Activated CD4-positive, alpha-beta T cell treated with anti-CD3 and anti-CD28 coated beads for 1 hour (primary cell): ENCODE measurements at places on chromosomes 16 and 17.

DNA sequence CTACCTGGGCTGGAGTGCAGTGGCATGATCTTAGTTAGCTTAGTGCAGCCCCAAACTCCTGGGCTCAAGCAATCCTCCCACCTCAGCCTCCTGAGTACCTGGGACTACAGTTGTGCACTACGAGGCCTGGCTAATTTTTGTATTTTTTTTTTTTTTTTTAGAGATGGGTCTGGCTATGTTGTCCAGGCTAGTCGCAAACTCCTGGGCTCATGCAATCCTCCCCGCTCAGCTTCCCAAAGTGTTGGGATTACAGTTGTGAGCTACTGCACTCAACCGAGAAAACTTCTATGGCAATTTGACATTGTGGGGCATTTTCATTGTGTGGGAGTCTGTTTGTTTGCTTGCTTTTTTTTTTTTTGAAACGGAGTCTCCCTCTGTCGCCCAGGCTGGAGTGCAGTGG is 30.0 kb downstream of the CRISPLD2 start:
- DNase-seq: no peak

- DNase-seq: no peak
Measured at GRCh38 chr16:87138316-87138715, 178.9 kb downstream of the C16orf95 start.

GRCh38 chr17:39576187-39576586 is 31.5 kb downstream of the NEUROD2 start:
- no peak for DNase-seq

DNA sequence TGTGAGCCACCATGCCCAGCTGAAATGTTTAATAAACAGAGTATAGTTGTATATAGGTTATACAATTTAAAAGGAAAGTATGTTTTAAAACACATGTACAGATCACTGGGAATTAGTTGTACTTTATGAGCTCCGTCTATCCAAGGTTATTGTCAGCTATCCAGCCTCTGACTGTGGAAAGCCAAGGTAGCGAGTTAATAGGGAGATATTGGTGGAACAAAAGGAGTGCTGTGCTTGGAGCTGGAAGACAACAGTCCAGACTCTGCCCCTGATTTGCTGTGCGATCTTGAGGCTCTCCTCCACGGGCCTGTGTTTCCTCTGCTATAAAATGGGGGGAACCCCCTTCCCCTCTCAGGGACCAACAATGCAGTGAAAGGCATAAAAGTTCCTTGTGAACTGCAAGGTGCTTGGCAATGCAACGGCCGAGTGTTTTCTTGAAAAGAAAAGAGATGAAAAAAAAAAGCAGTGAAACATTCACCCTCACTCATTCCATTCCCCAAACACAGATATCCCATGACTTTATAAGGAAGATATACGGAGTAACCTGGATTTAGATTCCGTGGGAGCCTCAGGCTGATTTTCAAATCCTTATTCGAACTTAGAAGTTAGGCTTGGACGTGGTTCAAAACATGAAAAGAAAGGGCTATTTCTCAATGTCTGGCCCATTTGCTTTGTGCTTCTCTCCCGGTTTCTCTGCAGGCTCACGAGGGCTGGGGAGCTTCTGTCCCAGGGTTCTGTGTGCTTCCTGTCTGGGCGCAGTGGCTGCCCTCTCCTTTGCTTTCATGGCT is 34.1 kb downstream of the CUEDC1 start:
- DNase-seq: no peak

GRCh38 chr17:54861471-54861983 is 39.1 kb upstream of the TOM1L1 start:
- no peak for DNase-seq
